ENCODE measurements at places on chromosomes 3 and 15.
A peak's percentile ranks its signal among the peaks of the same experiment; 100 is the strongest.

DNA sequence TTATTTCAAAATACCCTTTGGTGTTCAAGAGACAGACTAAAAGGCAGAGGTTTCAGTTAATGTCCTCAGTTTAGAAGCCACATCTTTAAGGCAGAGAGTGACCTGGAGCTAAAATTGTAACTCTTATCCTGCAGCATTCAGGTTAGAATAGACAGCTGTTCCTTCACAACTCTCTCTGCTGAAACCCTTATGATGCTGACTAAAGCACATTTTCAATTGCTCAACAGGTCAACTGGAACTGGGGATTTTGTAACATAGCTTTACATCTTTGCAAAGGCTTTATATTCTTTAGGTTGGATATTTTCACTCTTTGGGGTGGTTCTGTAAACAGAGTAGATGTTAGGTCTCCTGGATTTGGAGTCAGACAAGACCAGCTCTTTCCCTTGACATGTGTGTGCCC, 20.3 kb upstream of the PLSCR4 start:
- DNase-seq: no peak

- no peak for DNase-seq
Observed at GRCh38 chr3:5022187-5022965, 43.1 kb downstream of the BHLHE40 start.

DNA sequence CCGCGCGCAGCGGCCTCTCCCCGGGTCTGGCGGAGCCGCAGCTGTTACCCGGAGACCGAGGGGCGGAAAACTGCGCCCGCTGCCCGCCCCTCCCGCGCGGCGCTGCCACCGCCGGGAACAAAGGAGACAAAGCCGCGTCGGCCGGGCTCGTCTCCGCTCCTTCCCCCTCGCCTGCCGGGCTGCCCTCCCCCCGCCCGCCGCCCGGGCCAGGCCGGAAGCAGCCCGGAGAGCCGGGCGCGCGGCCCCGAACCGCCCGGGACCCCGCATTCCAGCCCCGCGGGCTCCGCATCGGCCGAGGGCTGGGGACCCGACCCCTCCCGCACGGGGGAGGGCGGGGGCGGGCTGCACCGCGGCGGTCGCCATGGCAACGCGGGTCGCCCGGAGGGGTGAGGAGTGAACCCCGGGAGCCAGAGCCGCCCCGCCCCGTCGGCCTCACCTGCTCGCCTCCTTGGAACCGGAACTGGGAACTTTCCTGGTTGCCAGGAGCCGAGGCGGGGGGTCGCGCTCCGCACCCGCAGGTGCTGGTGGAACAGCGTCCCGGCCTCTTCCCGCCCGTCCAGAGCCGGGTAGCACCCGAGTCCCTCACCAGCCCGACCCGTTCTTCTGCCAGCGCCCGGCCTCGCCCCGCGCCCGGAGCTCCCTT, 448 bp downstream of the PLXNB1 start:
- peak; percentile 79 for DNase-seq

GRCh38 chr3:122415762-122416654, at the start of gene WDR5B:
Gene WDR5B (minus strand): TSS chr3:122416062. CDS start chr3:122415528, 534 bp downstream.
- DNase-seq: peak; percentile 62

DNA sequence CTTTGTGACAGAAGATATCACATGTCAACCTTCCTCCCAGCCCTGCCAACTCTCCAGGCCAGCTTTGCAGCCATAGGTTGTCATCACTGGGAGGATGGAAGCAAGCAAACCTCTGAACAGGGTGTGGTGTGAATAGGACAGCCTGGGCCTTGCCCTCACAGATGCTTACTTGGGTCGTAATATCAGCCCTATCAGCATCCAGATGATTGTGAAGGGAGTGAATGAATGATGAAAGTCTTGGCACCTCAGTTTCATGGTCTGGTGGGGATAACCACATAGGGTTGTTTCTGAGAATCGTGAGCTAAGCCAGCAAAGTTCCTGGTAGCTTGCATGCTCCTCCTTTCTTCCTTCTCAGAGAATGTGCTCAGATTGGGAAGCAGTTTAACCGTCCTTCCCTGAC, 55.1 kb upstream of the POLR2M start:
- no peak for DNase-seq

GRCh38 chr3:117454254-117454653, 744.7 kb downstream of the TUSC7 start:
- DNase-seq: no peak

DNA sequence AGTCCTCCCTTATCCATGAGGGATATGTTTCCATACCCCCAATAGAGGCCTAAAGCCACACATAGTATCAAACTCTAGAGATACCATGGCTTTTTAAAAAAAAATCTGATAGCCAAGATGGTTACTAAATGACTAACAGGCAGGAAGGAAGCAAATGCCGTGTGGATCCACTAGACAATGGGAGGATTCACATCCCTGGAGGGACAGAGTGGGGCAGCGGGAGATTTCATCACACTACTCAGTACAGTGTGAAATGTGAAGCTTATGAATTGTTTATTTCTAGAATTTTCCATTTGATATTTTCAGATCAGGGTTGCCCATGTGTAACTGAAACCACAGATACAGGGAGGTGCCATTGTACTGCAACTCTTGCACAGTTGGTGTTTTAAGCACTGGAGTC, 826.6 kb downstream of the SQOR start:
- DNase-seq: no peak

GRCh38 chr3:59237121-59237520, 187.3 kb upstream of the CFAP20DC start:
- DNase-seq: no peak

All from D721Med (cell line).